ENCODE measurements at places on chromosomes 3 and 15. TPM values are rescaled to one million over a fixed set of nuclear protein-coding genes. Genes with fewer than 3 reads are reported as not detected.

GRCh38 chr15:57692709-57693108 lies 13.8 kb upstream of the POLR2M start:
- H3K27ac ChIP-seq, result no peak overlapping the region
- H3K27me3 ChIP-seq, result peaks cover 3% of the 10 kb centered on the region
- H3K4me3 ChIP-seq, result no peak overlapping the region
- no peak for DNase-seq

DNA sequence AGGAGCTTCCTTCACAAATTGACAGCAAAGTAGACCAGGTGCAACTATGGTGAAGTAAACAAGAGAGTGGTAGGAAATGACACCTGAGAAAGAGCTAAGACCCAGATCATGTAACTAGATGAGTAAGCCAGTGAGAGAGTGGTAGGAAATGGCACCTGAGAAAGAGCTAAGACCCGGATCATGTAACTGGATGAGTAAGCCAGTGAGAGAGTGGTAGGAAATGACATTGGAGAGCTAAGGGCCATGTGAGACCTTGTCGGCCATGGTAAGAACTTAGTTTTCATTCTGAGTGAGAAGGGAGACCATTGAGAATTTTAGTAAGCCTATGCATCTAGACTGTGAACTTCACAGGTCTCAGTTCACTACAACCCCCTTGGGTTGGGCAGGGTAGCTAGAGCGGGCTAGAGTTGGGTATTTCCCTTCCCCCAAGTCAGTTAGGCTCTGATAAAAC lies 5.4 kb upstream of the SENP7 start:
- peaks cover 48% of the 10 kb centered on the region for H3K4me1 ChIP-seq
- peaks cover 13% of the 10 kb centered on the region for H3K36me3 ChIP-seq

DNA sequence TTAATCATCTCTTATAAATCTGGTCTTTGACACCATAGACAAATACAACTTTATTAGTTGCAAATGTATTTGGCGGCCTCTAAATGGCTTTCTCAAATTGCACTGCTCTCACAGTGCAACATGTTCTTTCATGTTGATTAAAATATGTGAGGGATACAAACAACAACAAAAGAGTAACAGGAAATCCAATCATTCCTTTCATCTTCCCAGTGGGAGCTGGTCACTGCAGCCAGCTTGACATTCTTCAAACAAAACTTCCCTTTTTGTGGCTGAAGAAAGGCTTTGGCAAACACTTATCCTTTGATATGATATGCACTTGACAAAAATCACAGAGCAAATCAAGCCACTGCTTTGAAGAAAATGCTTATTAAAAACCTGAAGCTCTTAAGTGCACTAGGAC lies 973.6 kb downstream of the EPHA3 start:
- H3K27me3 ChIP-seq, result no peaks in the 10 kb centered on the region
- no peaks in the 10 kb centered on the region for H3K4me1 ChIP-seq
- H3K4me3 ChIP-seq, result no peak overlapping the region
- no peak overlapping the region for H3K27ac ChIP-seq

SIDT1 gene
- total RNA-seq, result 19.9 TPM

CRYGS gene
- total RNA-seq, result 1.7 TPM

GRCh38 chr3:72448858-72449257 lies 399.4 kb downstream of the SHQ1 start:
- H3K4me3 ChIP-seq, result no peak overlapping the region
- peaks cover 31% of the 10 kb centered on the region for H3K27me3 ChIP-seq
- peaks cover 27% of the 10 kb centered on the region for H3K4me1 ChIP-seq
- H3K36me3 ChIP-seq, result peaks cover 21% of the 10 kb centered on the region

NRG4 gene
- not detected for total RNA-seq

All from activated naive CD8-positive, alpha-beta T cell treated with anti-CD3 and anti-CD28 coated beads for 36 hours (primary cell).